ENCODE measurements at places on chromosomes 4 and X. TPM values are rescaled to one million over a fixed set of nuclear protein-coding genes. Genes with fewer than 3 reads are reported as not detected.

GRCh38 chr4:104163820-104164219 lies 330.9 kb downstream of the CXXC4 start:
- DNase-seq, result no peak
- H3K27ac ChIP-seq, result no peak overlapping the region
- no peaks in the 10 kb centered on the region for H3K27me3 ChIP-seq
- H3K36me3 ChIP-seq, result no peaks in the 10 kb centered on the region

GRCh38 chrX:15497865-15498264 lies 2.7 kb upstream of the BMX start:
- no peaks in the 10 kb centered on the region for H3K4me1 ChIP-seq
- H3K36me3 ChIP-seq, result no peaks in the 10 kb centered on the region

DNA sequence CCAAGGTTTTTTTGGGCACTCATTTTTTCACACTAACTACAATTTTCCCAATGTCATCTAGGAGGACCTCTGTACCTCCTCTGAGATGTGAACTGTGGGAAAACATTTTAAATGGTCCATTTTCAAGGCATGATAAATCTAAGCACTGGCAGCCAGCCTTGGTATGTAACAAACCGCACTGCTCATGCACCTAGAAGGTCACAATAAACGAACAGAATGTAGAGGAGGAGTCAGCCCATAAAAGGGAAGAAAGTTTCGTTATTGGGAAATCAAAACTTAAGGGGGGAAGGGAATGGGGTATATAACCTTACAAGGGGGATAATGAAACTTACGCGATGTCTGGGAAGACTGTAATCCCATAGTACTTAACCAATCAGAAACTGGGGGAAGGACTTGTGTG lies 16.4 kb downstream of the COX18 start:
- no peak for DNase-seq
- H3K4me3 ChIP-seq, result no peak overlapping the region
- no peaks in the 10 kb centered on the region for H3K4me1 ChIP-seq
- no peak overlapping the region for H3K27ac ChIP-seq

The SLC49A3 gene
- total RNA-seq, result 6.7 TPM
